ENCODE measurements at places on chromosomes 16 and 17.

GRCh38 chr17:55585629-55586028, 74.4 kb upstream of the SMIM36 start:
- no peak for DNase-seq

DNA sequence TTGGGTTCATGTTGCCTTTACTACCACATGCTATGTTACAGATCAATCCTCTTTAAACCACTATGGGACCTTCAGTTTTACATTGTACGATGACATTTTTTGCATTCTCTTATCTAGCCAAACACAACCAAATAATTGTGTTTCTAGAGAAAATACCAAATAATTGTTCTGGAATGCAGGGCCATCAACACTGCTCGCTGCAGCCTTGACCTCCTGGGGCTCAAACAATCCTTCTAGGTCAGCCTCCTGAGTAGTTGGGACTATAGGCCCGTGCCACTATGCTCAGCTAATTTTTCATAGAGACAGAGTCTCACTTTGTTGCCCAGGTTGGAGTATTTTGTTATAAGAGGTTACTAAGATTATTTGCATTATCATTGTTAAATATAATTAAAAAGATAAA, 237.5 kb upstream of the PMFBP1 start:
- DNase-seq: no peak

GRCh38 chr17:79837888-79838521, 1.2 kb downstream of the CBX4 start:
- DNase-seq: no peak

GRCh38 chr17:44352828-44353671, 7.9 kb downstream of the GRN start:
- DNase-seq: no peak

- no peak for DNase-seq
Observed at GRCh38 chr16:24700549-24701392, 28.7 kb upstream of the TNRC6A start.

GRCh38 chr17:35315283-35315682, 58.1 kb downstream of the SLFN11 start:
- DNase-seq: no peak

DNA sequence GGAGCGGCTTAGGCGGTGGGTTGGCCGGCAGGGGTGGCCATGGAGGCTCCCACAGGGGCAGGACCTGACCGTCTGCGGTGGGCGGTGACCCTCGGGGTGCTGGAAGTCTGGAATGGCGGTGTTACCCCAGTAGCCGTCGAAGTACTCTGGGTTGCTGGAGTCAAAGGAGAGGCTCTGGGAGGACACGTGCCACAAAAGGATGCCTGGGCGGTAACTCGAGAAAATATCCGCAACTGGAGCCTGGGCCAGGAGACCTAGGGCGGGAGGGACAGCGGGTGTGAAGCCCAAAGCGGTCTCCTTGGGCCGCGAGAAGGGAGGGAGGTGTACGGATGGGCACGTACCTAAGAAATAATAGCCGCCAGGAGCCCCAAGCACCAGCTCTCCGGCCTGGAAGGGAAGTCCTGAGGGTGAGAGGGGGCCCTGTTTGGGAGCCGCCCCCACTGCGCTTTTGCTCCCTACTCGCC, 4.6 kb downstream of the ITGA2B start:
- no peak for DNase-seq

- DNase-seq: no peak
Observed at GRCh38 chr17:78993241-78993956, 13.7 kb upstream of the LGALS3BP start.

GRCh38 chr17:82014971-82015310, 7.7 kb downstream of the CENPX start:
- no peak for DNase-seq

- no peak for DNase-seq
Observed at GRCh38 chr17:1146561-1147265, 33.1 kb downstream of the ABR start.

GRCh38 chr16:79042886-79043285, 557.7 kb downstream of the MAF start:
- DNase-seq: no peak

GRCh38 chr17:6648181-6648580, 3.2 kb downstream of the MED31 start:
- DNase-seq: no peak

DNA sequence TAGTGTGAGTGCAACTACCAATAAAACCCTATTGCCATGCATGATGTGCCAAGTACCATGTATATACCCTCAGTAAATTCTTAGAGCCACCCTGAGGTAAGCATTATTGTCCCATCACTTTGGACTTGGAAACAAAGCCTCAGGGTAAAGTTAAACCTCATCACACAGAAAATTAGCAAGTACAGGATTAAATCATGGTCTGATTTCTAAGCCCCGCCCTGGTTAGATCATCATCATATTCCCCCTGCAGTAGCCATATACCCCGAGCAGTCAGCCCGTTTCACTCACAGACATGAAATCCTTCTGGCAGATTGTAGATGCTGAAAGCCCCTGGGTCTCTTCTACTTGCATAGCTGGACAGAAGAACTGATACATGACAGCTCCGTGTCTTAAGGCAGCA, 4.8 kb downstream of the ZP2 start:
- no peak for DNase-seq

- no peak for DNase-seq
Observed at GRCh38 chr16:21608639-21609328, 9.4 kb downstream of the METTL9 start.

GRCh38 chr17:41457676-41458075, 9.5 kb downstream of the KRT32 start:
- no peak for DNase-seq

- no peak for DNase-seq
Observed at GRCh38 chr16:48620445-48620844, 10.5 kb upstream of the N4BP1 start.

DNA sequence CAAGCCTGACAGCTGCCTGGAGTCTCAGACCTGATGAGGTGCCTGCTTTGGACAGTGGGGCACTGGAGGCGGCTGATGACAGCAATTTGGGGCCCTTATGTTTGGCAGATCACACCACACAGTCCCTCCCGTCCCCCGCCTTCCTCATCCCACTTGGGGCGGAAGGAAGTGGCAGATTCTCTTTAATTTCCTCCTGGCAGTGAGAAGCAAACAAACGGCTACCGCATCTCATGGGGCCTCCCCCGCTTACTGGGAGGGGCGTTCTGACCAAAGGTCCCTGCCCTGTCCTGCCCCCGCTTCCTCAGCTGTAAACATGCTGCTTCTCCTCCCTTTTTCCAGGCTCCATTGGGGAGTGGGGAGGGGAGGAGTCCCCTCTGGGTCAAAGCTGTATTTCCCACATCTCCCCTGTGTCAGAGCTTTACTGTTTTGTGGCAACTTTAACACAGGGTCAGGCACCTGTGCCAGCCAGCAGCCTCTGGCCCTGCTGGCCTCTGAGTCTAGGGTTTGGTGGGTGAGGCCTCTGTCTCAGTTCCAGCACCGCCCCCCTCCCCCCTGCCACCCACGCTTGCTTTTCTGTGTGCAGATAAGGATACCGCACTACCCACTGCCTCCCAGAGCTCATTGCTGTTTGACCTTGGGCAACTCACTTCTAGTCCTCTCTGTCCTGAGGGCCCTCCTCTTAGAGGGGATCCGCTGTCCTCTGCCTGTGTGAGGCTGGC, 5.4 kb upstream of the NFATC3 start:
- peak; percentile 67 for DNase-seq

- no peak for DNase-seq
Observed at GRCh38 chr17:18179804-18180203, 3.8 kb upstream of the ALKBH5 start.

- DNase-seq: peak; percentile 66
Observed at GRCh38 chr16:28311913-28312312, 19.6 kb downstream of the SBK1 start.

- DNase-seq: no peak
Observed at GRCh38 chr17:50354776-50355175, 8.8 kb downstream of the XYLT2 start.

GRCh38 chr17:55288356-55289105, 23.8 kb downstream of the HLF start:
- DNase-seq: no peak

- no peak for DNase-seq
Observed at GRCh38 chr17:1280652-1281051, 1.2 kb downstream of the TRARG1 start.

GRCh38 chr17:45427181-45427835, 5.4 kb downstream of the ARHGAP27 start:
- no peak for DNase-seq

GRCh38 chr17:57723427-57724025, 21.6 kb downstream of the CCDC182 start:
- DNase-seq: no peak

DNA sequence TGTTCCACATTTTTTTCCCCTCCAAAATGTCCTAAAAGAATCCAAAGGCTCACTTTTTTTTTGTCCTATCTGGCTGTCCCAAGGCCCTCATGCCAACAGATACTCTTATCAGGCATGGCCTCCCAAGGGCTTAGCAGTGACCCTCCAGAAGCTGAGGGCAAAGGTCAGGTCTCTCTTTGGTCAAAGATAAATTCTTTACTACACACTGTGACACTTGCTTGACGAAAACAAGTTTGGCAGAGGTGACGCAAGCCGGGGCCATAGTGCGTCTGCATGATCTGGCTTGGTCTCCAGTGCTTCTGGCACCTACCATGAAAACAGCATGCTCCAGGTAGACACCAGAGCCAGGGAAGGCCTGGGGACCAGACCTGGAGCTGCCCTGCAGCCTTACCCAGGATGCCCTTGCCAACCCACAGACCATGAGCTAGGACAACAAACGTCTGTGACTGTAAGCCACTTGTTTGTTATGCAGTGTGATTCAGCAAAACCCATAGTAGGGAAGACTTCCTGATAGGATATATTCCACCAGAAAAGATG, 48.5 kb upstream of the IRF8 start:
- DNase-seq: no peak

DNA sequence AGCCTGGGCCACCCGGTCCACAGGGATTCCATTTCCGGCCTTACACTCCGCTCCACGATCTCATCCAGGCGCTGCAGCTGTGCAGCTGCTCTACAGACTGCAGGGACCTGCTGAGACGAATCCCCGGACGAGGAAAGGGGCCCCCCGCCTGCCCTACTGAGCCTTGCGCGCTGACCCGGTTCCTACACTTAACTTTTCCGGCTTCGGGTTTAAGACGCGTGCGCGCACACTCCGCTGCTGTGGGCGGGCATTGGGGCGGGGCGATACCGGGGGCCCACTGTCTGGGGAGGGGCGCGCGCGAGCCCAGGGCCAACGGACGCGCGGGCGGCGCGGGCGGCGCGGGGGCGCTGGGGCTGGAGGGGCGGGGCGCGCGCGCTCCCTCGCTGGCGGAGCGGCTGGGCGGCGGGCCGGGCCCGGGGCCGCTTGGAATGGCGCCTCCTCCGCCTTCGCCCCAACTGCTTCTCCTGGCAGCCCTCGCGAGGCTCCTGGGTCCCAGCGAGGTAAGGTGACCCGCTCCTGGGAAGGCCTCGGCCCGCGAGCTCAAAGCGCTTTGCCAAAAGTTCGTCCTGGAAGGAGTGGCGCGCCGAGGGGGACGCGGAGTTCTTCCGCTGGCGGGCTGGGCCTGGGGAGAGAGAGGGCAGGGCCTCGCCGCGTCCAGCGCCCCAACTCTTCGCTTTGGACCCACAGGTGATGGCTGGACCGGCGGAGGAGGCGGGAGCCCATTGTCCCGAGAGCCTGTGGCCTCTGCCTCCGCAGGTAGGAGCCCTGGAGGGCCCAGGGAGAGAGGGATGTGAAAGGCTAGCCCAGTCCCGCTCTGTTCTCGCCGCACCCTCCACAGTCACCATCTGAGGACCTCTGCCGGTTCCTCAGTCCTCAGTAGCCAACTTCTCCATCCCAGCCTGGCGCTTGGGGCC, at the start of gene TP53I13:
Gene TP53I13 (plus strand): TSS at position 371 of the 914 bp plus-strand sequence. CDS start 58 bp downstream, at position 429.
- peak; percentile 89 for DNase-seq

DNA sequence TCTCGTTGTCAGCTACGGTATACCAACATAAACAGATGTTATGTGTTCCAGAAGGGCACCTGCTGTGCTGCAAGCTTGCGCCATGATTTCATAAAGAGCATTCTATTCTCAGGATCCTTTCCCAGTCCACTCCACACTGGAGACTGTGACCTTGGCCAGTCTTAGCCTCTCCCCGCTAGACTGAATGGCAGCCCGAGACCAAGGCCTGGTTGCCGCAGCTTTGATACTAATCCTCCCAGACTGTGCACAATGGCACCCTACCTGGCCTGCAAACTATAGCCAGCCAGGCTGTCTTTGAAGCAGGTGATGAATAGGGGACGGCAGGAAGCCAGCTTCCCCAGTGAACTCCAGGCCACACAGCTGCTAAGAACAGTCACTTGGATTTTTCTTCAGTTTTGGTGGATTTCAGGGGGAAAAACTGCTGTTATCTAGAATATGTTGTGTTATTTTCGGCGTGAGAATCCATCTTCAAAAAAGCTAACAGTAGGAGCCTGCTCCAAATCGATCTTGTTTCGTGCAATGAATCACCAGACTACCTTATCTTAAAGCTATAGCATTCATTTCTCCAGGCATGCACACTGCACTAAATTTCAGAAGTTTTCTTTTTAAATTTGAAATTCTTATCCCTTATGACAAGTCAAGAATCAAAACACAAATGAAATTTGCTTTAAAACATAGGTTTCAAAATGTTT, 289.0 kb downstream of the CEP112 start:
- DNase-seq: no peak

DNA sequence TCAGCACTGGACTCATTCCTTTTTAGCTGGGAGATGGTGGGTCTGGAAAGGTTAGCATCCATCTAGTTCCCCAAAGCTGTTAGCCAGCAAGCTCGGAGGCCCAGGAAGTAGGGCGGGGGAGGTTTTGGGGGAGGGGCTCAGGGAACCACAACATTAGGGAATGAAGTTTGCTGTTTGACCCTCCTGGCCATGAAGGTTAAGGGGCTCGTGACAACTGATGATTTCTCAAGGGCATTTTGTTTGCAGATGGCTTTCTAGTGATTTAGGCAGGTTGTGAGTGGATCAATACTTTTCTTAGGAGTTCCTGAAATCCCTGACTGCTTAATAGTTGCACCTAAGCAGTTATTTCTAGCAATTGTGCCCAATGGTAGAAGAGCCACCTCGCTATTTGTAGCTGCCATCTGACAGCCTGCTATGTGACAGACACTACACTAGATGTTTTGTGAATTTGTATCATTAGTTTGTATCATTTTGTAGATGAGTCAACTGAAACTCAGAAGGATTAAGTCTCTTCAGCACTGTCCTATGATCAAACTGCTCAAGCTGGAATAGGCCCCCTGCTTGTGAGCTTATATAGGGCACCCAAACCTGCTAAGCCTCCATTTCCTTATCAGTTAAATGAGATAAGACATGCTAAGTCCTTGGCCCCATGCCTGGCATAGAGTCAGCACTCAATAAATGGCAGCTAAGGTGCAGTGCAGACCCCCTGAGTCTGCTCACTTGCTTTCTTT, 146.4 kb downstream of the IRX3 start:
- DNase-seq: no peak

DNA sequence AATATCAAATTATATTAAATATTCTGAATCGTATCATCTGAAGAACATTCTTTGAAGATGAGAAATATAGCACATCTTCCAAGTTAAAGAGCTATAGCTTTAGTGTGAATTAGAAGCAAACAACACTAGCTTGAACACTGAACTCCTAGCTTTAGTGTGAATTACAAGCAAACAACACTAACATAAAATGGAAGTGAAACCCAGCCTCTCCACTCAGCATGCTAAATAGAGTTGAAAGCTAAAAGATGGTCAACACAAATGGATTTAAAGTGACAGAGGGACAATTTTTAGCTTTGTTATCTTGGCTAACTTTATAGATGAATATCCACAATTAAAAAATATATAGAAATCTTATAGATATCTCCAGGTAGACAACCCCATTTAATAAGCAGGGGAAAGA, 4.5 kb upstream of the KIF2B start:
- DNase-seq: no peak

Measured in stimulated activated CD8-positive, alpha-beta memory T cell treated with anti-CD3 and anti-CD28 coated beads, Interleukin-7, amount 100 ng/mL, for 4 hours (primary cell).